Cardiac fibroblast (primary cell): ENCODE measurements at places on chromosomes 16 and 17.

GRCh38 chr16:67862623-67863583, 9.9 kb upstream of the EDC4 start:
- DNase-seq = peak; percentile 79

GRCh38 chr16:60686824-60687223, 1349.4 kb downstream of the CDH8 start:
- DNase-seq = no peak

DNA sequence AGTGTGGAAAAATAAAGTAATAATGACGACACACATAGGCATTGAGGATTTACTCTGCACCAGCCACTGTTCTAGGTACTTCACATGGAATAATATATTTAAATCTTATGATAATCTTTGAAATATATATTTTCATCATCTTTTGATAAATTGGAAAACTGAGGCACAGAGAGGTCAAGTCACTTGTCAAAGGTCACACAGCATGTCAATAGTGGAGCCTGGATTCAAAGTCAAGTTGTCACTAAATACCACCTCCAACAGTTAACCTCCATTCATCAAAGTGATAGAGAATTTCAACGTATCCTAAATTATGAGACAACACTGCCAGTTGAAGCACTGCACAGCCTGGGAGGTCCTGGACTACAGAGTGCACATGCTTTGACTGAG, 121.7 kb downstream of the IRX5 start:
- DNase-seq = no peak

DNA sequence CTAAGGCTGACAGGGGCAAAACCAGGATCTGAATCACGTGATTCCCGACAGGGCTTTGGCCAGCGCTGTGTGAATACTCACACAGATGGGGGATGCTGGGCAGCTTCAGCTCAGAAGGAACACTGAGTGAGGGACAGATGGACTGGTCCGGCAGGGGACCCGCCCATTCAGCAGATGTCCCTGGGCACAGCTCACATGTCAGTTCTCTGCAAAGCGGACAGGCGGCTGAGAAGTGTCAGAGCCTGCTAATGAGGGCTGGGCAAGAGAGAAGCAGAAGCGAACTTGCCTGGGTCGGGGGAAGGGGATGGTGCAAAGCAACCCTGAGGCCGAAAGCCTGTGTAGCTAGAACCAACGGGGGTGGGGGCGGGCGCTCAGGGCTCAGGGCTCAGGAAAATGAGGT, 11.9 kb upstream of the GLIS2 start:
- DNase-seq = no peak

DNA sequence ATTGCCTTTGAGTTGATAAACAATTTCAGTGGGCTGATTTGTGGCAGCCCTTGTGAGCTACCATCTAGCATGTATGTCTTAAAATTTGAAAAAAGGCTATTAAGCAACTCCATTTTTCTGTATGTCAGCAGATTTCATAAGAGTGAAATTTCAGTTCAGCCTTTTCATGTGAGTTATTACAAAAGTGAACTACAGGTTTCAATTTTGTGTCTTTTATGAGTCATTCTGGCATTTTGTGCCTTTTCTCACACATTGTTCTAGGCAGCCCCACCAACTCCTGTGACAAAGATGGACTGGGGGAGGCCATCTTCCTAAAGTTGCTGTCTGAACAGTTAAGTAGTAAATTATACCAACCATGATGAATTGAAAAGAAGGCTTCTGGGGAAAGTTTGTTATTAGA, 52.1 kb downstream of the USP10 start:
- DNase-seq = no peak

DNA sequence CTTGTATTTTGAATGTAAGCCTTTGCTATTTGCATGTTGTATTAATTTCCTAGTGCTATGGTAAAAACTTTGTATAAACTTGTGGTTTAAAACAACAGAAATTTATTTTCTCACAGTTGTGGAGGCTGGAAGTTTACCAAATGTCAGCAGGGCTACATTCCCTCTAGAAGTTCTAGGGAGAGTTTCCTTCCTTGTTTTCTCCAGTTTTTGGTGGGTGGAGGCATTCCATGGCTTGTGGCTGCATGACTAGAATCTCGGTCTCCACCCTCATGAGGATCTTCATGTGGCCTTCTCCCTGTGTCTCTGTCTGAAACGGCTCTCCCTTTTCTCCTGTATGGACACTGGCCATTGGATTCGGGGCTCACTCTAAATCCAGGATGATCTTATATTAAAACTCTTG, 482.2 kb upstream of the GOT2 start:
- DNase-seq = no peak

GRCh38 chr17:30091771-30092170, 24.8 kb upstream of the NSRP1 start:
- peak; percentile 79 for DNase-seq

DNA sequence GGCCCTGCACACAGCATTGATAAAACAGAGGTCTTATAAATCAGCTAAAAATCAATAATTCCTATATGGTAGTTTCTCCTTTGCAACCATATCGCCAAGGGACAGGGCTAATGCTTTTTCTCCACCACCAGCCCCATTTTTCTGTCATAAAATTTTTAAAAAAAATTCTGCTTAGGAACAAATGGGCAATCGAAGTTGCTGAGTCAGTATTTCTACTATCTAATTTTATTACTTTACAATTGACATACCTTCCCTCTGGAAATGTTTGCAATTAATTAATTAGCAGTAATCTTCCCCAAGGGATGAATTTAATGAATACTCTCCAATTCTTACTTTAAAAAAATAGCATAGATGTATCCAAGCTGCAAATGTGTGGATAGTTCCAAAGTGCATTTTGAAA, 1.7 kb upstream of the IRX6 start:
- no peak for DNase-seq

DNA sequence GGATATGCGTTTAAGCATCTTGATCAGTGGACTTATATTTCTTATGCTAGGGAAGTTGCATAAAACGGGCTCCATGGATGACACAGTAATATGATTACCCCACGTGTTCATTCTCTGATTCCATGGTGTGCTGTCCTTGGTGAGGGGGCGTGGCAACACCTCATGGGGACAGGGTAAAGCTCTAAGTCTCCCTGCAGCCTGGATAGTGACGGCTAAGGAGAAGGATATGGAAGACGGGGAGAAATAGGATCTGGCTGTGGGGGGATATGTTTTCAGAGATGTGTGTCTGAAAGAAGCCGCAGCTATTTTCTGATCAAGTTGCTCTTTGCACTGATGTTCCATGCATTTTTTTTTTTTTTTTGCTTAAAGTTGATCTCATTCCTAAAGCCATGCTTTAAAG, 84.3 kb downstream of the MARCHF10 start:
- DNase-seq = peak; percentile 47

- no peak for DNase-seq
These were observed 526 bp downstream of the MRPS23 start for GRCh38 chr17:57849163-57849873.

- DNase-seq = no peak
These were observed 442 bp downstream of the ABCC3 start for GRCh38 chr17:50634915-50635731.

DNA sequence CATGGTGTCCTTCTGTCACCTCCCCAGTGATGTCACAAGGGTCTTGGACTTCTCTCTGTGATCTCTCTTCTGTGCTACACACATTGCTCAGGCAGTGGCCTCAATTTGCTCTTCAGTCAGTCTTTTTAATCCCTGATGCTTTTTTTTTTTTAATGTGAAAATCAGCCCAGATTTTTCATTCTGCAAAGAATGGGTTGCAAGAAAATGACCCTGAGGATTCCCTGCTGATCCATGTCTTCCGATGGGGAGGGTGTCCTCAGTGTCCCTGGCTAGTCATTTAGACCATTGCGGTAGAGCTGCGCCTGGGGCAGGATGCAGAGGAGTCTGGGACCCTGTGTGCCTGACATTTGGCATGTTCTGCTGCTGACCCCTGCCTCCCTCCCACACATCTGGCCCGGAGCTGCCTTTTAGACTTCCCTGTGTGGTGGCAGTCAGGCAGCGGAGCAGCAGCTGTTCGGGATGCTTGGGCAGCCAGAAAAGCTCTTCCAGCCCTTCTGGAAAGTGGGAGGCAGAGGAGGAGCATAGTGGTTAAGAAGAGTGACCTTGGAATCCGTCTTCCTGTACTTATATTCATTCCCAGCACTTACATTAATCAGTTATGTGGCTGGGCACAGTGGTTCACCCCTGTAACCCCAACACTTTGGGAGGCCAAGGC, 12.3 kb downstream of the GPT2 start:
- no peak for DNase-seq

DNA sequence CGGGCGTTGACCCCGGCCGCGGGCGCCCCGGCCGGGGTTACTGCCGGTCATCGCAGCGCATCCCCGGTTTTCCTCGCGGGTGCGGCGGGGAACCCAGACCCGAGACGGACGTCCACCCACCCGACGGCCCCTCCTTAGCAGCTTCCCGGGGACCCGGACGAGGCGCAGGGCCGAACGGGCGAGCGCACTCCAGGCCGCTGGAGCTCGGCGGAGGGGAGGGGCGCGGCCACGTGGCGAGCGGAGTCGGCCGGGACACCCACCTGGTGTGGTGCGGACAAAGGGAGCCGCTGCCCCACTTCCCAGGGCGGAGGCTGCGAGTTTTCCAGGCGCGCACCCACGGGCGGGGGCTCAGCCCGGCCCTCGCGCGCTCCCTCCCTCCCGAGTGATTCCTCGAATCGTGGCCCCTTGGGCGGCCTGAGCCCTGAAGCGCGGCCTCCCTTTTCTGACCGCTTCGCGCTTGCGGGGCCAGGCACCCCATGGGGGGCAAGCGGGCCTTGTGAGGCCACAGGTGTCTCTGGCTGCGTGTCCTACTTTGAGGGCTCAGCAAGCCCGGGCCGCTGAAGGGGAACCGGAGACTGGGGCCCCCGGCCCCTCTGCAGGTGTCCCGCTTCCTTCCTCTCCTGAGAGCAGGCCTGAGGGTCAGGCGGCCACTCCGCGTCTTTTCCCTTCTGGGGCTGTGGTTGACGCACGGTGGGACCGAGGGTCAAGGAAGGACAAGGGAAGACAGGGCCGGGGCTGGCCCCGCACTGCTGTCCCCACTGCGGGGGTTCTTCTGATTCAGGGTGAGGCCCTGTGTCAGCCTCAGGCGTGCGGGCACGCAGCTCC, 1.1 kb upstream of the FASN start:
- no peak for DNase-seq

GRCh38 chr16:31451681-31452351, 7.5 kb upstream of the ARMC5 start:
- peak; percentile 73 for DNase-seq

- DNase-seq = no peak
These were observed 16.6 kb upstream of the CES1 start for GRCh38 chr16:55849536-55849935.

DNA sequence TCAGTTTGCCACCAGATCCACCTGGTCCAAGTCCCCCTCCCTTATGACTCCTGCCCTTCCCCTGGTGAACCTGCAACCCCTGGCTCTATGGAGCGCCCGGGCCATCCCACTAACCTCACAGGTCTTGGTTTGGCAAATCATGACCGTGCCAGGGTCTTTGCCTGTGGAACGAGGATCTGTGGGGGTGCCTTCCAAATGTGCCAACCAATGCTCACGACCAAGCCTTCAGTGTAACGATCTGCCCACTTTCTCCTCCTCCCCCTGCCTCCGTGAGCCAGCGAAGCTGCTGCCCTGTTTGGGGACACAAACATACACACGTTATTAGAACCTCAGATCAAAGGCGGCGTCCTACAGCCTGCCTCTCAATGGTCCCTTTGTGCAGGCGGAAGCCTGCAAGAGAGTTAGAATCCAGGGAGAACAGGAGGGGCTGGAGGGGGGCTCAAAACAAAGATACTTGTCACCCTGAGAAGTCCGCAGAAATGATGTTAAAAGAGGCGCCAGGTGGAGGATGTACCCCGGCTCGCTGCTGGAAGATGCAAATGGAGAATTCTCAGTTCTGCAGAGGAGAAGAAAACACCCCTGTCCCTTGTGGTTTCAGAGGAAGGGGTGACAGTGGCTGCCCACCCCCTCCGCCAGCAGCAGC, 9.0 kb upstream of the NKD1 start:
- no peak for DNase-seq

DNA sequence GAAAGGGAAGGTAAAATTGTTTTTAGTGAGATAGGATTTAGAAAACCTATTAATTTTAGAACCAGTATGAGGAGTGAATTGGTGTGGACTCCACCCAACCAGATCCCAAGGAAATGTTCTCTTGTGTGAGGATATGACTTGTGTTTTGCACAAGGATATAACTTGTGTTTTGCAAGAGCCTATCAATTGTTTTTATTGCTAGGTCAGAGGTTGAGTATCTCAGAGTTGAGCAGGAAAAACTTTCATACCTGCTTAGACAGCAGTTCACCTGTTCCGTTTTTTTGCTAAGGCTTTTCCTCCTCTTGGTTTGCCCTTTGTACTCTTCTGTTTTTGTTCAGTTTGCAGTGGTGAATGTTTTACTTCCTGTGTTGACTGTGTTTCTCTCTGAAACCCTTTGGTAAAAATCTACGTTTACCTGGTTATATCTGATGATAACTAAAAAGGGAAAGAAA, 5.1 kb downstream of the NBR1 start:
- no peak for DNase-seq

DNA sequence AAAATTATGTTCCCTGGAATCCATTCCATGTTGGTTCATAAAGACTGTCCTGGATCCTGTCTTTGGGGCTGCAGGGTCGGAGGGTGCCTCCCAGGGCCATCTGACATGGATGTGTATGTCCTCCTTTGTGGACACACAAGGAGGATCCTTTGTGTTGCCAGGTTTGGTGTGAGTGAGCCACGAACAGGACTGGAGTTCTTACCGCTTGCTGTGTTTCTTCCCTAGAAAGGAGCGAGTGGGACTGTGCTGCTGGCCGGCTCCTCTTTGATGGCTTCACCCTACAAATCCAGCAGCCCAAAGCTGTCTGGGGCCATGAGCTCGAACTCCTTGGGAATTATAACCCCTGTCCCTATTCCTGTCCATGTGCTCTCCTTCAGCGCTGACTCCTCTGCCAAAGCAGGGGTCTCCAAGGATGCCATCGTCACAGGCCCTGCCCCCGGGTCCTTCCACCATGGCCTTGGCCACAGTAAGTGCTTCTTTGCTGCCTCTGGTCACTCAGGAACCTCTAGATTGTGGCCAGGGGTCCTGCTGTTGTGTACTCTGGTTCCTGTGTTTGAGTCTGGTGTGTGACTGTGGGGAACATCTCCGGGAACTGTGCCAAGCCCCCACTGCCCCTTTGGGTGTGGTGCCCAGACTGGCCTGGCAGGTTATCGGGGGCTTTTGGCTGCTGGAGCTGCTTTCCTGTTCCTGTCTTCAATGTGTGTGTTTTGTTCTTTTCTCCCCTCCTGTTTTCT, 29.5 kb downstream of the UBN1 start:
- DNase-seq = no peak
